Colonic mucosa (tissue), 4 donors: ENCODE measurements at places on chromosomes 6 and 20.
A peak's percentile ranks its signal among the peaks of the same experiment; 100 is the strongest.

GRCh38 chr20:38073307-38074071 lies 39.9 kb downstream of the RPRD1B start:
- peak; percentile 74 for DNase-seq

DNA sequence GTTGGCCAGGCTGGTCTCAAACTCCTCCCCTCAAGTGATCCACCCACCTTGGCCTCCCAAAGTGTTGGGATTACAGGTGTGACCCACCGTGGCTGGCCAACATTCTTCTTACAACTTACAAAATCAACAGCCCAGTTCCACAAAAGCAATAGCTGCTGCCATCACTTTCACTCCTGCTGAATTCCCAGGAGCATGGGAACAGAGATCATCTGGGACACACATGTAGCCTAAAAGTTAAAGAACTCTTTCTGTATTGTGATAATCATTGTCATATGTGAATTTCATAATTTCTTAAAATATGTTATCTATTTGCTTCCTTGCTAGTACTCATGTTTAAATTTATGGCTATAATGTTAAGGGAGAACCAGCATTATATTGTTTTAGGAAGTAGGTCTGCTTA lies 51.7 kb downstream of the NCOA6 start:
- DNase-seq, result no peak

DNA sequence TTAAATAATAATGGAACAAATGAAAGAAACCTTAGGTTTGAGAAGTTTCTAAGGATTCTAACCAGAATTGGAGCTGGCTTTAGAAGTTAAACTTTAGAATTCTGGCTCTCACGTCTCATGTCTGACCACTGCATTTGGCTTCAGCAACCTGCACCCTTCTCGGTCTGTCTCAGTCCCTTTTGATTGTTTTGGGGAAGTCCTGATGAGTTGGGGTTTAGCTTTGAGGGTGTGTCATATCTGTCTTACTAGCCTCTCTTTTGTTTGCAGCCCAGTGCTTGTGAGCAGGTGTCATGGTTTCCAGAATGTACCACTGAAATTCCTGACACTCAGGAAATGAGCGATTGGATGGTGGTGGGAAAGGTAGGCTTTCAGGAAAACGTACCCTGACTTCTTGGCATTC lies 17.0 kb downstream of the CMTR1 start:
- DNase-seq, result no peak

DNA sequence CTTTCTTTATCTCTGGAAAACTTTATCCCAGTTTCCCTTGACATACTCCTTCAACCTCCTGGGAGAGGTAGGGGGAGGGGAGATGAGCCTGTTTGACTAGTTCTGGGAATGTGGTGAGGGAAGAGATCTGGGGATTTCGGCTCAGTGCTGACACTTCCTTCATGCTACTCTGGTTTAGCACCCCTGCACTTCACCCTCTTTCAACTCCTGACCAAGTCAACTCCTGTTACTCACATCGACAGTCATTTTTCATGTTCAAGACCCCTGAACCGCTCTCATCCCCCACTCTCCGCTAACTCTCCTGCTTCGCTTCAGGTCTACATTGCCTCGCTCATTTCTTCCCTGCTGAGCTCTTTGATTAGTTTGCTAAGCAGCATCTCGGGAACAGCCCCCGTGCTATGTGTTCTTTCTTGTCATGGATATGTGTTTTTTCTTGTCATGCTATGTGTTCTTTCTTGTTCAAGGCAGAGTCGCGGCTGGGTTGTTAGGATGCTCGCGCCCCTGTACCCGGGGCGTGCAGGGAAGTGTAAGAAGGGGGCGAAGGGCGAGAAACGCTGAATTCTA lies 16.6 kb upstream of the TRIM27 start:
- peak; percentile 78 for DNase-seq

DNA sequence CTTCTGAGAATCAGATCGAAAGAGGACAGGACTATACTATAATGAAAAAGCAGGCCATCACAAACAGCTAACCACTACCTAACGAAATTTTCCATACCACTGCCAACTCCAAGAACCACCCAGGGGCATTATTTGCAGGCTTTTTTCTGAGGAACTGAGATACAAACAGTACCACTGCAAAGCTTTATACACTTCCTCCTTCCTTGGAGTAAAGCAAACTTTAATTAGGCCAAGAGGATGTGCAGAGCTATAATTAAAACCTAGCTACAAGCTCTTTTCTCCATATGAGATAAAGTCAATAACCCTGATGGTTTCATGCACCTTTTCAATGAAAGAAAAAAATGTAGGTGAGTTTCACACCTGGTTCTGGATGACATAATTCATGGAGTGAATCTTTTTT lies 68.5 kb downstream of the ELOVL5 start:
- no peak for DNase-seq

GRCh38 chr6:154457881-154458284 lies 52.6 kb downstream of the CNKSR3 start:
- DNase-seq, result no peak

DNA sequence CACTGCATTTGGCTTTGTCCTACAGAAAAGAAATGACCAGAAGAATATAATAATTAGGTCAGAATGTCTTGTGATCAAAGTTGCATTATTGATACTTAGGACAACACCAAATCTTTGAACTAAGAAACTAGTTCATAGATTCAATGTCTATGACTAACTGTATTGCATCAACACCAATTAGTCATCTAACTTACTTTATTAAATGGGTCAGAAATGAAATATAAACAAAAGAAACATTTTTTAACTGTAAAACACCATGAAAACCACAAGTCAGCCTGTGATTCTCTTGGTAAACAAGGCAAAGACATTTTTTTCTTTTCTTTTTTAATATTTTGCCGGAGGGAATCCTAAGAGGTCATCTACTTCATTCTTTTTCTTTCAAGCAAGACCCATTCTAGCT lies 114.1 kb upstream of the HDDC2 start:
- no peak for DNase-seq

- no peak for DNase-seq
Observed at GRCh38 chr6:38987503-38987902, 61.1 kb upstream of the GLP1R start.

DNA sequence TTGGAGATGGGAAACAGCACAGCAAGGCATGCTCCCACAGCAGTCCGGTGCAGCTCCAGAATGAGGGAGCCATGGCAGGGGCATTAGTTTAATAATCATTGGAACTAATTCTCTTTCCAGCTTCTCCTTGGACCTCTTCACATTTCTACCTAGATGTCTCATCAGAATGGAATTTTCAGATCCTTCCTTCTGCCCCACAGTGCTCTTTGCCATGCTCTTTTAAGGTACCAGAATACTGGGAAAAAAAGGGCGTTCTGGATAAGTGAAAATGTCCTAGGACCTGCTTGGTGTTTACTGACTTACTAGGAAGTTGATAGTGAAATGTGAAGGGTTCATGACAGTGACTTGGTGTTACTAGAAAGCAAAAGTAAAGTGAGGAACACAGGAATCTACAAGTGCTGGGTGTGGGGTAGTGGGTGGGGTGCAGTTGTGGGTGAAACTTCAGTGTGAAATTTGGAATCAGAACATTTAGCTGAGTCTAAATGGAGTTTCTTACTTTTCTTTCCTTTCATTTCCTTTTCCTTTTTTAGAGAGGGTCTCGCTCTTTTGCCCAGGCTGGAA lies 207.1 kb downstream of the ARID1B start:
- DNase-seq, result no peak

DNA sequence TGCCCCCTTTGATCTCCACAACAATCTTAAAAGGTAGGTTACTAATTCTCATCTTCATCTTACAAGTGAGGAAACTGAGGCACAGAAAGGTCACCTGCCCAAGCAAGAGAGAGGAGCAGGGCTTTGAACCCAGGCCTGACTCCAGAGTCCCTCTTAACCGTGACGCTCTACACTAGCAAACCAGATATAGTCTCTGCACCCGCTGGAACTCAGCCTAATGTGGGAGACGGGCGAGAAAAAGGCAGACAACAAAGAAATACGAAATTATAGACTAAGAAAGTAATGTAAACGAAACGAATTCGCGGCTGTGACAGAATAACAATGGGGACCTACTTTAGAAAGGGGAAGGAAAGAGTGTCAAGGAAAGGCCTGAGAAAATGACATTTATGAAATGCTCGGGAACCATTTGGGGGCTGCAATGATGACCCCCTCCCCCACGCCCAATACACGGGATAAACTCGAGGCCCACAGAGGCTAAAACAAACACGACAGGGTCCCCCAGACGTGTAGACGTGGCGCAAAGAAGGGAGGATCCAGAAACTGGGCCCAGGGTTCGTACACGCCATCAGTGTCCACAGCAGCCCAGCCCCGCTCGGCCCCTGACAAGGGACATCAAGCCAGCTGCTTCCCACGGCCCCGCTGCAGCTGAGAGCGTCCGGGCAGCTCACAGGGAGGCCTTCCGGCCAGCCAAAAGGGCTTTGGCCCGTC lies 637 bp downstream of the TRPC4AP start:
- DNase-seq, result peak; percentile 29

DNA sequence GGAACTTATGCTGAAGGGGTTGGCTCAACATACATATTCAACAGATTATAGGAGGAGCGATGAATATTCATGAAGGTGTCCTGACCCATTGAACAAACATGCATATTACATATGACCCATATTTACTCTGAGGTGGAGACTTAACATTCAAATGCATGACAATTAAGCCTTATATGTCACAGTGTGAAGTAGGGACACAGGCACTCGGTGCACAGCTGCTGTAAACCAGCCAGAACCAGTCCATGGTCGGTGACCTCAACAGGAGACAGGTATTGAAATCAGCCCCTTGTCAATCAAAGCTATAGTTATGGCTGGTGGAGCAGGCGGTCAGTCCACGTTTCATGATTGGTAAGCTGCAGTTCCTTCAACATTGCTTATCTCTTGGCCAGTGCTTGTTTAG lies 347.3 kb downstream of the THBS2 start:
- DNase-seq, result no peak

DNA sequence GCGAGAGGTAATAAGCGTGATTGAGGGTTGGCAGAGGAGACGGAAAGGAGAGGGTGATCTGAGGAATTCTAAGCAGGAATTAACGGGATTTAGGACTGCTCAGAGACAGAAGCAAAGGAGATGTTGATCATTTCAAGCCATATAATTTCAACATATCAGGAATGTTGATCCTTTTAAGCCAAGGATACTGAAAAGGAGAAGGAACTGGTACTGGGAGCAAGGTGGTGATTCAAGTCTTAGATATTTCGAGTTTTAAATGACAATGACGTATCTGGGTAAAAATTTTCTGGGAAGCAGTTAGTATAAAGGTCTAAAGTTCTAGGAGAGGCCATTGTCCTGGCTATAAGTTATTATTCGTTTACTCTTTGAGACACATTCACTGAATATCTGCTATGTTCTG lies 91.3 kb upstream of the OGFRL1 start:
- DNase-seq, result no peak

DNA sequence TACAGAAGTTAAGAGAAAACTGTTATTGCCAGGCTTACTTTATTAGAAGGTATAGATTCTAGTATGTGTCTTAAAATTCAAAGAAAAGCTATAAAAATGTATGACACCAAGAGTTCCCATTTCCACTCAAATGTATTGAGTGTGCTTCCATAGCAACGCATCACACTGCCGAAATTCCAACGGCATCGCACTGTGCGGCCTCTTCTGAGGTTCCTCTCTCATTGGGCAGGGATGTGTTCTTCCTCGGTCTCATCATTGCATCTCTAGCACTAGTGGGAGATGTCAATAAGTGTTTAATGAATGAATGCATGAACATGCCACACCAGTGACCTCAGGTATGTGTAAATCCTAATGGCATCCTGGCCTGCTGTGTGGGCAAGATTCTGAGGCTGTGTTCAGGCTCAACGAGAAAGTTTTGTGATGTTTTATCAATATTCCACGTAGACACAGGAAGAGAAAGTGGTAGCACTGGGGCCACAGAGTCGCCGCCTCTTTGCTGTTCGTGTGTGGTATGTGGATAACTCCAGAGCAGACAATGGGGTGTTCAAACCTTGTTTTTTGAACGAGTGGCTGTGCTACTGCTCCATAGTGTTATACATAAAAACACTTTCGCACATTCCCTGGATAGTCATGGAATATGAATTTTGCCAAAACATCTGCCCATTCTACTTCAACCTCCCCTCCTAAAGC lies 171.6 kb downstream of the ADGB start:
- DNase-seq, result no peak

- DNase-seq, result no peak
Observed at GRCh38 chr6:142335415-142335814, 33.6 kb downstream of the ADGRG6 start.

DNA sequence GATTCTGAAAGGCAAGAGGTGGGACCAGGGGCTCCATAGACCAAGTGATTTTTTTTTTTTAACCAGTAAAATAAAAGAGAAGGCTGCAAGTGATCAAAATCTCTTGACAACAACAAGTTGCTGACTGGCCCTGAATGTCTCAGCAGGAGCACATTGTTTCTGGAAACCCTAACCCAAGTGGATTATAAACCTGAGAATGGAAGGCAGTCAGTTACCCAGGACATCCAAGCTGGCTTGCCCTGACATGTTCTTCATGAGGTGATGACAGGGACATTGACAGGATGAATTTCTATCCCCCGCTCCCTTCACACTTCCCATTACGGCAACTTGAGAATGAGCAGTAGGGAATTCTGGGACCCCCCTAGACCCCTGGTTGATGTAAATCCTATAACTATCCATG lies 49.6 kb upstream of the RIPOR2 start:
- no peak for DNase-seq

DNA sequence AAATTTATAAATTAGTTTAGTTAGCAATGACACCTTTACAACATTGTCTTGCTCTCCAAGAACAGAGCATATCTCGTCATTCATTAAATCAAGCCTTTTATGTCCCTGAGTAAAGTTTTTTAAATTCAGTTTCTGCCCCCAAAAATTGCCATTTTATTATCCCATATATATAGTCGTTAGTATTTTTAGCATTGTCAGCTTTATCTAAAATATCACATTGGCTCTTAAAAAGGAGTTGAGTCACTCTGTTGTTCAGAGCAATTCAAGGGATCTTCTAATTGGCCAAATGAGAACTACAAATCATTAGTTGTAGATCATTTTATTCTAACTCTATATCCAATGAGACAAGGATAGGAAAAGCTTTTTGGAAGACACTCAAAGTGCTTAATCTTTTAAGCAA lies 127.1 kb downstream of the COL9A1 start:
- no peak for DNase-seq

DNA sequence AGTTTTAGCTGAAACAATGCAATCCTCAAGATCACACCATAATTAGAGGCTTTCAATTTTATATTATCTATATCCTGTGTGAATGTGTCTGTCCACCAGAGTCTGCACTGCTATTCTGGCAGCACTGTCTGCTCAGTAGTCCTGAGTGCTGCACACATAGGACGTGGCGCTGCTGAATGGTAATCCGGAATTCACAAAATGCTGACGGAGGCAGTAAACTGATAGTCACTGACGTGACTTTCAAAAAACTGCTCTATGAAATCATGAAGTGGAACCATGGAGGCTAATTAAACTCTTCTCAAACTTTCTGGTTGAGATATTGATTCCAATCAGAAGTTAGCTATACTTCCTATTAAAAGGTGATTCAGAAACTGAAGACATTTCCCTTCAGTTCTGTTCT lies 190.8 kb upstream of the NOX3 start:
- no peak for DNase-seq
